ENCODE measurements at places on chromosomes 16 and 17. TPM values are rescaled to one million over a fixed set of nuclear protein-coding genes. Genes with fewer than 3 reads are reported as not detected.

GRCh38 chr17:32348483-32348800 lies 1.5 kb upstream of the ZNF207 start:
- DNase-seq, result no peak

GRCh38 chr17:74522381-74523105 lies 8.7 kb downstream of the CD300LB start:
- no peak for DNase-seq

- DNase-seq, result no peak
These were observed 225.6 kb downstream of the MSI2 start for GRCh38 chr17:57481910-57482391.

Gene ARHGDIG
- not detected for total RNA-seq

DNA sequence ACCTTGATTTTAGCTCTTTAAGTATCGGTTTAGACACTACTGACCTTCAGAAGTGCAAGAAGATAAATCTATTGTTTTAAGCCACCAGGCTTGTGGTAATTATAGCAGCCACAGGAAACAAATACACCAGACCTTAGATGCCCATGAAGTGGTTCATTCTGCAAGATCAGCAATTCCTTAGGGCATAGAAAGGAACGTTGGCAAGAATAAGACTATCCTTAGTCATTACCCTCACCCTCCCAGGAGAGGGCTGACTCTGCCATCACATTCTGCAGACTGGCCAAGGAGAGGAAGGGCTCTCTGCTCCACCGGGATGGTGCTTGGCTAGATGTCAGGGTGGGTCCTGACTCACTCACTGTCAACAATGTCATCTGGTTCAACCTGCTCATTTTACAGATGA lies 14.1 kb upstream of the NDEL1 start:
- DNase-seq, result no peak

GRCh38 chr16:26442321-26442720 lies 624.4 kb upstream of the C16orf82 start:
- DNase-seq, result no peak

Gene PLLP
- 1.1 TPM for total RNA-seq

Data from CD8-positive, alpha-beta T cell (primary cell).